ENCODE measurements at places on chromosomes 7 and 10.

- DNase-seq, result no peak
These were observed 102.2 kb upstream of the RET start for GRCh38 chr10:42974693-42975002.

GRCh38 chr10:91378061-91378460 lies 32.1 kb upstream of the HECTD2 start:
- no peak for DNase-seq

GRCh38 chr10:68442971-68443370 lies 28.8 kb downstream of the DNA2 start:
- DNase-seq, result no peak

GRCh38 chr7:33601101-33601500 lies 304.2 kb upstream of the BMPER start:
- DNase-seq, result peak; percentile 64

- DNase-seq, result no peak
These were observed 112.6 kb downstream of the ZPBP start for GRCh38 chr7:49980465-49980864.

GRCh38 chr10:48209241-48209640 lies 65.3 kb downstream of the FRMPD2 start:
- no peak for DNase-seq

DNA sequence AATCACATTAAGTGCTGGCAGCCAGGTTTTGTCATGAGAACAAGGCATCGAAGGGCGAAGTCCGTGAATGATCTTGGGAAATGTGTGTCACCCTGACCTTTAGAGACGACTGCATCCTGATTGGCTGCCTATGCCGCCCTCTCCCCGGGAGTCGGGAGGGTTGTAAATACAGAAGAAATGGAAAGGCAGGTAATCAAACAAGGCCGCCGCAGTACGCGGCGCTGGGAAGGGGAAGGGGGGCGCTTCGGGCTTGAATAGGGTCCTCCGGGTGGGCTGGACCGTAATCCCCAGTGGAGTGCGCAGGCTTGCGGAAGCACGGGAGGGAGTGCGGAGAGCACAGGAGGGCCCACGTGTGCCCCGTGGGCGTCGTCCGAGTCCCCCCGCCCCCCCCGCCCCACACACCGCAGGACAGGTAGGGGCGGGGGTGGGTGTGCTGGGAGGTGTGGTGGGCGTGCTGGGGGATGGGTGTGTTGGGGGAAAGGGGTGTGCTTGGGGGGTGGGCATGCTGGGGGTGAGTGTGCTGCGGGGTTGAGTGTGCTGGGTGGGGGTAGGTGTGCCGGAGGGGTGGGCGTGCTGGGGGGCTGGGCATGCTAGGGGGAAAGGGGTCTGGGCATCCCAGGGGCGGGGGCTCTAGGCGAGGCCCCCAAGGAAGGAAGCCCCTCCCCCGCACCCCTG lies 169.4 kb downstream of the ARHGAP12 start:
- DNase-seq, result no peak

GRCh38 chr10:87090779-87091178 lies 3.9 kb downstream of the GLUD1 start:
- no peak for DNase-seq

DNA sequence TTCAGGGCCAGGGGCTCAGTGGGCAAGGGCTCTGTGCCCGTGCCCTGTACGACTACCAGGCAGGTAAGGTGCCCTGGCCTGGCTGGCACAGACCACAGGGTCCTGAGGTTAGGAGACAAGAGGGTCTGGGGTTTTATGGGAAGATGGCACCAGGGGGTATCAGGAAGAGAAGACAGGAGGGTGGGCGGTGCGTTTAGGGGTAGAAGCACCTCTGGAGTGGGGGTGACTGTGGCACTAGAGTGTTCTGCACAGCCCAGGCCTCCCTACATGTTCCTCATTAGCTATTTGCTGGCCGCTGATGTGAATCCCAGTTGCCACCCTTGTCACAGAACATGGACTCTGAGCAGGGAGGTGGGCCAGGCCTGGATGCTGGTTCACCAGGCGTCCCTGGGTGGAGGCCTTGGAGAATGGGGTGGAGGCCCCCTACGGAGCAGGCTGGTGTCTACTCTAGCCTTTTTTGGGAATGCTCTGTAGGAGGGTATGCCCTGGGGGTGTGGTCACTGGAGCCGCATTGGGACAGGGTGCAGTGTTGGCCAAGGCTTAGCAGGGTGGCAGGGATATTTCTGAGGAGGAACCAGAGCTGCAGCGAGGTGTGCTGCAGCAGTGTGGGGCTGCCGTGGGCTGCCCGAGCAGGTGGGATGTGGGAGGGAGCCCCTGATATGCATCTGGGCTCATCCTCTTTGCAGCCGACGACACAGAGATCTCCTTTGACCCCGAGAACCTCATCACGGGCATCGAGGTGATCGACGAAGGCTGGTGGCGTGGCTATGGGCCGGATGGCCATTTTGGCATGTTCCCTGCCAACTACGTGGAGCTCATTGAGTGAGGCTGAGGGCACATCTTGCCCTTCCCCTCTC lies 5.0 kb downstream of the PGAM2 start:
- no peak for DNase-seq

DNA sequence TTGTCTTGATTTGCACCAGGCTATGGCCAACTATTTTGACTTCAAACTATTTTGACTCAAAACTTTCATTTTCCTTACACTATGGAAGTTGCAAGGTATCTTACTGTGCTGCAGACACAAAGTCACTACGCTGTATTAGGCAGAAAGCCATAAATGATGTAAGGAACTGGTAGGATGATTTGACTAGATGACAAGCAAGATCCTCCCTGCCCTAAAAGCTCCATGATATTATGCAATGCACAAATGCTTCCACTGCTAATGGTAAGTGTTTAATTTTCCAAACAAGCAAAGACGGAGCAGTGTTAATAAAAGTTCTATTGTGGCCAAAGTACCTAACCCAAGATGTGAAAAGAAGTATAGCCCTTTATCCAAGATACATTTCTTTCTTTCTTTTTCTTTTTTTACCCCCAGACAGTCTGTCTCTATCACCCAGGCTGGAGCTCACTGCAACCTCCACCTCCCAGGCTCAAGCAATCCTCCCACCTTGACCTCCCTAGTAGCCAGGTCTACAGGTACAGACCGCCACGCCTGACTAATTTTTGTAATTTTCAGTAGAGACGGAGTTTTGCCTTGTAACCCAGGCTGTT lies 98.2 kb downstream of the ANK3 start:
- DNase-seq, result no peak

DNA sequence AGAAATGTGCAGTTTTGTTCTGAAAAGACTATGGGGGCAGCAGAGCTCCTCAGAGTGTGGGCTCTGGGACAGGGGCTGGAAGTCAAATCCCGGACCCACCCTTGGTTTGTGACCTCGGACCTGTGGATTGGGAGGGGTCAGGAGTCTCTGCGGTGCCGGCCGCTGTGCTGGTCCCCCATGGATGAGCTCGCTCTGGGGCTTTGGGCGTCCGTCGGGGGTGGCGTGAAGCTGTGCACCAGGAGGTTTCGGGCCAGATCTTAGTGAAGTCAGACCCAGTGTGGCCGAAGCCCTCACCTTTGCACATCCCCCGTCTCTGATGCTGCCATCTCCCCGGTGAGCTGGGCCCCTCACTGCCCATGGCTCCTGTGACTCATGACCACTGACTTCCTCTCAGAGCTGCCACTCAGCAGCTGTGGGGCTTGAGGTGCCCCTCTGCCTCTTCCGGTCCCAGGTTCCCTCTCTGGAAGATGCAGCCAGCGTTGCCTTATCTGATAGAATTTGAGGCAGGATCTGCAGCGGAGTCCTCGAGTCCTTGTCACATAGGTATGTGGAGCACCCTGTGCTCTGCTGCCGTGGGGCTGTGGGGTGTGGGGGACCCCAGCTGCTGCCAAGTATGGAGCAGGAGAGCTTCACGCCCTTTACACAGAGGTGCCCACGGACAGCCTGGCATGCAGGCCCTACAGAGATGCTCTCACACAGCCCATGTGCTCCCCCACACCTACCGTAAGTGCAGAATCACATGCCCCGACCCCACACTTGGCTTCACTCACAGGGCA lies 11.4 kb upstream of the SCART1 start:
- no peak for DNase-seq

DNA sequence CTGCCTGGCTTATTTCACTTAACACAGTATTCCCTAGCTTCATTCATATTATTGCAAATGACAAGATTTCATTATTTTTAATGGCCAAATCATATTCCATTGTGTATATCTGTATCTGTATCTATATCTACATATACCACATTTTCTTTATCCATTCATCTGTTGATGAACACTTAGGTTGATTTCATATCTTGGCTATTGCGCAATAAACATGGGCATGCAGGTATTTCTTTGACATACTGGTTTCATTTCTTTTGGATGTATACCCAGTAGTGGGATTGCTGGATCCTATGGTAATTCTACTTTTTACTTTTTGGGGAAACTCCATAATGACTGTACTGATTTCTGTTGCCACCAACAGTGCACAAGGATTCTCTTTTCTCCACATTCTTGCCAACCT lies 68.9 kb upstream of the CREB5 start:
- no peak for DNase-seq

- DNase-seq, result no peak
These were observed 190.7 kb downstream of the CDCA7L start for GRCh38 chr7:21754963-21755362.

DNA sequence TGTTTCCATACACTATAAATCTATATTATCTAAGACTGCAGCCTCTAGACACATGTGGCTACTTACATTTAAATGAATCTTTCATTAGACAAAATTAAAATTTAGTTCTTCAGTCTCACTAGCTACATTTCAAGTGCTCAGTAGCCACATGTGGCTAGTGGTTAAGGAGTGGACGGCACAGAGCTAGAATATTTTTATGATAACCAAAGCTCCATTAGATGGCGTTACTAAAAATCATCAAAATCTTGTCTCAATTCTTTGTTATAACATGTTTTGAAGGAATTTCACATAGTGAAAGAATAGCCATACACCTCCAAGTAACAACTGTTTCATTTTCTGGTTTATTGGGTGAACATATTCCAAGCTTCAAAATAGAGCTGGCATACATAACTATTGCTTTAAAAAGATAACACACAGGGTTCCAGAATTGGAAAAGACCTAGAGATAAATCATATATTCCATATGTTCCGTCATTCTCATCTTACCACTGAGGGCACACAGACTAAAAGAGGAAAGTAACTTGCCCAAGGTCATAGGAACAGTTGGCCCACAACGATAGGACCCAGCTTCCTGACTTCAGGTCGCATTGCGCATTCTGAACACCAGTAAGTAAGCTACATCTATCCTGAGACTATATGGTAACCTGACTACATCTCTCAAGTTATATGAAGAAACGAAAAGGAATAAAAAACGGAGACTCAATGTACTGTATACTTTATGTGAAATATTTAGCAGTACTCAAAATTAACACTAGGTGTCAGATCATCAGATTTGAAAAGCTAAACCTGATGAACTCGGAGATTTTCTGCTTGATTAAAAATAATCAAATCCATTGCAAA lies 66.6 kb downstream of the CAV1 start:
- peak; percentile 11 for DNase-seq

DNA sequence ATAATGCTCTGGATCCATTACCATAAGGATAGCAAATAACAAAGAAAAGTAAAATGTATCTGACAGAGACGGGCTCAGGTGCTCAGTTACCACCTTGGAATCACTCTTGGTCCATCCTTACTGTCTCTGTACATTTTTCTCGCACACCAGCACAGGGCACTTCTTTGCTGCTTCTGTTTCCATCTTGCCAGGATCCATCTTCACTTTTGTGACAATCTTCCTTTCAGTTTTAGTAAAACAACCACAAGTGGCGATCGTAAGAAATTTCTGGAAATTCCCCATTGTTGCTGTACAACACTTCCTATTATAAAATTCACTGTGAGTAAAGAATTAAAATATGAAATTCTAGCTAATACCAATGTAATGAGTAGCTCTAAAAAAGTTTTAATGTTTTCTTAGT lies 695.5 kb downstream of the GRM8 start:
- DNase-seq, result no peak

DNA sequence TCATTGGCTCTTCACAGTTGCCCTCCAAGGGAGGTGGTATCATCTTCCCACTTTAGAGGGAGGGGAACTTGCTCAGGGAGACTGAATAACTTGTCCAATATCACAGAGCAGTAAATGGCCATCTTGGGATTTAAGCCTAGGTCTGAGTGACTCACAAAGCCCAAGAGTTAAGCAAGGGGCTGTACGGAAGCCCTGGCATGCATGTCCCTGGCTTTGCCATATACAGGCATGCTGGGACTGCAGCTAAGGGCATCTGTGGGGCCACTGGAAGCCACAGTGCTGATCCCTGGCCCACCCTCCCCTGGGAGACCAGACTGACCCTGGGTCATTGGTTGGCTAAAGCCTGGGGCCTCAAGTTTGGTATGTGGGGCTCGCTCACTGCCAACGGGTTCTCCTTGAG lies 3.1 kb downstream of the VSIR start:
- DNase-seq, result no peak

- peak; percentile 9 for DNase-seq
These were observed 15.5 kb downstream of the SVIL start for GRCh38 chr10:29619241-29619669.

DNA sequence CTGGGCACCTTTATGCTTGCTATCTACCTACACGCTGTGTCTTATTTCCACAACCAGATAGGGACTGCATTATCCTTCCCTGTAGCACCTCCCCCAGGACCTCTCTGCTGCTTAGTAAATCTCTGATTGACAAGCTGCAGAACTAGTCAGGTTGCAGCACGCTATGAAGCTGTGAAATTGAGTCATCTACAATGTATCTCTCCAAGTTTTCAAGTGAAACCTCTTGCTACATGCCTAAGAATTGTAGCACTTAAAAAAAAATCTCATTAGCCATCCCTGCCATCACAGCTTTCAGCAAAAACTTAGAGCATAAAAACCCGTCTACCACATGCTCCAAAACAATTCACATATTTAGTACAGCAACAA lies 69.7 kb upstream of the FGFR2 start:
- DNase-seq, result no peak

GRCh38 chr7:147857152-147858140 lies 733.1 kb upstream of the C7orf33 start:
- no peak for DNase-seq

- DNase-seq, result no peak
These were observed 51.2 kb upstream of the TMEM229A start for GRCh38 chr7:124084024-124084423.

DNA sequence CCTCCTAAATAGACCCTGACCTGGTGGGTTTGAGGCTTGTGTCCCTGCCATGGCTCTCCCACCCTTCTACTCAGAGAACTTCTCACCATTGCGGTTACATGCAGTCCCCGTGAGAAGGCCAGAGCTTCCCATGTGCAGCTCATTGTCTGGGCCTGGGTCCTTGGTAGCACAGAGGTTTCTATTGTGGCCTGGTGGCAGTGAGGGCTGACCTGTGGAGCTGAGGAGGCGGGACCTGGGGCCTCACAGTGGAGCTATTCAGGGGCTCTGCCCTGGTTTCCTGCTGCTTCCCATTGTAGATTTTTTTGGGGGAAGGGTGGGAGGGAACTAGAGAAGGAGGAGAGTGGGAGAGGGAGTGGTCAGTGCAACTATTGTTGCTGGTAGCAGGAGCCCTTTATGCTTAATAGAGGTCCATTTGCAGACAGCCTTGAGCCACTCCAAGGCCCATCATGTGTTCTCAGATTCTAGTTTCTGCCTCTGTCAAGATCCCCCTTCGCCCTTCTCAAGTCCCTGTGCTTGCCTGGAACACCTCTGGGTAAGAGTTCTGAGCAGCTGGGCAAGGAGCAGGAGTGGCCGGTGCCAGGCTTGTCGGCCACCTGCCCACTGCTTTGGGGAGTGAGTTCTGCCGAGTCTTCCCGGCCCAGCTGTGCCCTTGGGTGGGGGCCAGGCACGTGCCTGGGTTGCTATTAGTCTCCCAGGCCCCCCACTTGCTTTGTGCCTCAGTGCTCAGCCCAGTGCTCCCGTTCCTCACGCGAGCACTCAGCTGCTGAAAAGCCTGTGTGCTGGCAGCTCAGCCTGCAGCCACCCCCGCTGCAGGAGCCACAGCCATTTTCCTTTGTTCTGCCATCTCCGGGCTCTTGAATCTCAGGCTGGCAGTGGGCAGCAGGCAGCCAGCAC lies 10.7 kb downstream of the TSPAN14 start:
- no peak for DNase-seq

Data from NCI-H2029 treated with DMSO at 0.1 percent for 48 hours (cell line).